Brain (organoid and tissue), 16 donors: ENCODE measurements at places on chromosomes 5 and 9. TPM values are rescaled to one million over a fixed set of nuclear protein-coding genes. Genes with fewer than 3 reads are reported as not detected.

GRCh38 chr9:36126016-36126730 lies 10.4 kb upstream of the GLIPR2 start:
- DNase-seq, result no peak

- DNase-seq, result no peak
These were observed 17.5 kb downstream of the PSD2 start for GRCh38 chr5:139812836-139813805.

GRCh38 chr9:136372561-136373299 lies 739 bp downstream of the CARD9 start:
- no peak for DNase-seq

- no peak for DNase-seq
These were observed 211.1 kb upstream of the IRX1 start for GRCh38 chr5:3384531-3384930.

DNA sequence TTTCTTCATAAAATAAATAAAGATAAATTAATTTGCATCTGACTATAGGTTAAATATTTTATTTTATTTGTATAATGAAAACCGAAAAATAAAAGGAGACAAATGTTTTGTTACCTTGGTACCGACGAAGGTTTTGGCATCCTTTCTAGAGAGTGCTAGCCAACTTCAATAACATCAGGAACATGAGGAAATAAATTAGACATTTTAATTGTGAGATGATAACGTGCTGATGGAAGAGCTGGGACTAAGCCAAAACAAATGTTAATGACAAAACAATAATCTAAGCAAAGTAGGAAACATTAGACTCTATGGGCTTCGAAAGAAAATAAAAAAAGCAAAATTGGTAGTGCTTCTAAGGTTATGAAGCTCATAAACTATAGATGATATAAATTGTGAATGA lies 201.0 kb downstream of the IRX2 start:
- DNase-seq, result no peak

DNA sequence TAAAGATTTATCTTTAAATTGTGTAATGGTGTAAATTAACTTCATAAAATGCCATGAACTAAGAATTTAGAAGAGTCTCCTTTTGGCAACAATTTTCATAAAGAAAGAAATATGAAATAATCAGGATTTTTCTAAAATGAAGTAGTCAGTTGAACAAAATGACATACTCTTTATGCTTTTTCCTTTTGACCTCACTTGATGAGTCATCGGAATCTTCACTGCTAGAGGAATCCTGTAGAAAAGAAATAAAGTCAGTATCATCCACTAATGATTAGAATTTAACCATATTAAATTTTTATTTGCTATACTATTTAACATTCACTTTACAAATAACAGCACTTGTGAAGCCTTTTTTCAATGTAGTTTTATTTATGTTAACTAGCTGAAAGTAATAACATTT lies 26.1 kb downstream of the CHD1 start:
- no peak for DNase-seq

GRCh38 chr5:129460672-129460935 lies 506 bp downstream of the ADAMTS19 start:
- DNase-seq, result peak; percentile 53

GRCh38 chr5:34591723-34592122 lies 64.4 kb upstream of the RAI14 start:
- no peak for DNase-seq

- DNase-seq, result no peak
These were observed 164.9 kb upstream of the ZNF618 start for GRCh38 chr9:113711251-113711650.

GRCh38 chr9:92151691-92152393 lies 36.6 kb upstream of the SPTLC1 start:
- peak; percentile 56 for DNase-seq

DNA sequence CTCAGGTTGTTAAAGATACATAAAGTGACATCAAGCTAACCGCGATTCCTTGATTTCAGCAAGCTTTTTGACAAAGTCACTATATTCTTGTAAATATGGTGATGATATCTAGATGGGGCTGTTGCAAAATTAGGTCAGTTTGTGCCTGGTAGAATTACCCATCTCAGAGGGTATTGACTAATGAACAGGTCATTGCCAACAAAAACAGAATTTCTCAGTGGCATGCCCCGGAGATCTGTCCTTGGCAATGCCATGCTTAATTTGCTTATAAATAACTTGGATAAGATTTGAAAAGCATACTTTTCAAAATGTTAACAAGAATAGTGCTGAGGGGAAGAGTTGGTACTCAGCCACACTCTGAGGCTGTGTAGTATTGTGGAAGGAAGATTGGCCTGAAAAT lies 783.3 kb upstream of the SEMA6A start:
- no peak for DNase-seq

DNA sequence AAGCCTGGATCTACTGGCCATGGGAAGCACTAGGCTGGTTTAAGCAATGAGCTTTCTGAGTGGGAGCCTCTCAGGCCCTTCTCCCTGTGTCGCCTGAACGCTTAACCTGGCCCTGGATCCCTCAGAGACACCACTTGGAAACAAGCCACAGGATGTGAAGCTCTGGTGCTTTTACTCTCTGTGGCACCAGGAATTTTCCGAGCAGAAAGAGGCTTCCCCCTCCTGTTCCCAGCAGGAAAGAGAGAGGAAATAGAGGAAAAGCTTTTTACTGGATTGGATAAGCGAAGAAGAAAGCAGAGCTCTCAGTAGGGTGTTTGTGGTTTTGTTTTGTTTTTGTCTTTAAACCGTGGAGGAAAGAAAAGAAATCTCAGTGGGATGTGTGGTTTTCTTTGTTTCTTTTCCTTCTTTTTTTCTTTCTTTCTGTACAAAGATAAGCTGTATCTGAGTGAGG lies 34.5 kb downstream of the COL15A1 start:
- peak; percentile 58 for DNase-seq

GRCh38 chr5:180784497-180785097 lies 18.0 kb downstream of the MGAT1 start:
- DNase-seq, result peak; percentile 89

- no peak for DNase-seq
These were observed 16.1 kb downstream of the SV2C start for GRCh38 chr5:76099286-76099702.

DNA sequence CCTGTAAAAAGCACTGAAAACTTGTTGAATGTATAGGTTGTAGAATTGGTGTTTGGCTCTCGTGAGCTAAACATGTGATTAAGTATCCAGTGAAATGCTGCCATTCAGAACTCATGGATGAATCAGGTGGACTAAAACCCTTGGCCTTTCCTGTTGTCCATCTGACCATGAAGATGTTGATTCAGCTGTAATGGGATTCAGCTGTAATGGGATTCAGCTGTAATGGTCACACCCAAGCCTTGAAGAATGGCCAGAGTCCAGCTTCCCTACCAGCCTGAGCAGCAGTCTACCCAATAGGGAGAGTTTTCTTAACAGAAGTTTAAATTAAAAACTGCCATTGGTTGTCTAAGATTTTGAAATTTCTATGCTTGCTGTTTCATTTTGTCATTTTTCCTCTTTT lies 18.1 kb downstream of the MAMDC2 start:
- DNase-seq, result no peak

DNA sequence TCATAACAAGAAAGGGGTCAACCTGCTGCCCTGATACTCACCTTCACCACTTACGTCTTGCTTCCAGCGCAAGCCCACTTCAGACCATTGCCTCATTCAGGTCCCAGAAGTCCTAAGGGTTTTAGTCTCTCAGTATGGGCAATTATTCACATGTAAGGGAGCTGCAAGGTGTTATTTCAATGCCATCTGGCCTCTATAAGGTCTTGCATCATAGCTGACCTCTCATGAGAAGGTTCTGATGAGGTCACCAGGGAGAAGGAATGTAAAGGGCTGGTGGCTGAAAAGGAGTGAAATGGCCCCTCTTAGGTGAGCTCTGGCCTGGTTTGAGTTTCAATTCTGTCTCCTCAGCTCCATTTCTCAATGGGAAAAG lies 1.5 kb upstream of the MARCHF3 start:
- DNase-seq, result no peak

DNA sequence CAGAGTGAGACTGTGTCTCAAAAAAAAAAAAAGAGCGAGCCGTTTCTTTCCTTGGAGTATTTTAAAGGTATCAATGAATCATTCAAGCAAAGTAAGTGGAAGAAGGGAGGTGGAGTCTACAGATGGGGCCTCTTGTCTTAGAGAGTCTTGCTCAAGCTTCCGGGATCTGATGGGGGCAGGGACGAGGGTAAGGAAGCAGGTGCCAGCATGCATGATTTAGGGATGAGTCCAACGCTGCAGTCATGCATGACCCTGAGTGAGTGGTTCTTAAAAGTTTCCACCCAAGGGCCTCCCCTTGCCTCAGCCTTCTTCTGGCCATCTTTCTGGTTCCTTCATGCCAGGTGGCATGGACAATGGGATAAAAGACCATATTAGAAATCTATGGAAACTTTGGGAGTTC lies 79.6 kb downstream of the MYO10 start:
- DNase-seq, result no peak

DNA sequence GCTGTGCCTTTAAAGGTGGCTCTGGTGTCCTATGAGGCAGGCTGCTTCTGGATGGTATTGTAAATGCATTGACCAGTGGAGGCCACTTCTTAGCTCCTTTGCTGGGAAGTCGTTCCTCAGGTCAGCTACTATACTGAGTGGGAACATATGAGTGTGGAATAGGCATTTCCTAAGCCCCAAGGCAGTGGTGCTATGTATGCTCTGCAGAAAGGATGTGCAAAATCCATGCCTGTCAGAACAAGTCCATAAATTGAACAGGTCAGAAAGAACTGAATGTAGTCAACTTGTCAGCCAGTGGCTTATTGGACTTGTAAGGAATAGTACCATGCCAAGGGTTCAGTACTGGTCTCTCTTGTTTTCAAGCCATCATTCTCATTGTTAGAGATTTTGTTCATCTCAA lies 216.4 kb downstream of the CDH10 start:
- no peak for DNase-seq

- DNase-seq, result no peak
These were observed 205.1 kb upstream of the CHD1 start for GRCh38 chr5:99133921-99134320.

- DNase-seq, result no peak
These were observed 38.4 kb downstream of the ZNF608 start for GRCh38 chr5:124708086-124708485.

GRCh38 chr5:103111468-103111867 lies 8.5 kb downstream of the GIN1 start:
- no peak for DNase-seq

GRCh38 chr9:27939186-27939585 lies 365.9 kb upstream of the C9orf72 start:
- DNase-seq, result no peak

DNA sequence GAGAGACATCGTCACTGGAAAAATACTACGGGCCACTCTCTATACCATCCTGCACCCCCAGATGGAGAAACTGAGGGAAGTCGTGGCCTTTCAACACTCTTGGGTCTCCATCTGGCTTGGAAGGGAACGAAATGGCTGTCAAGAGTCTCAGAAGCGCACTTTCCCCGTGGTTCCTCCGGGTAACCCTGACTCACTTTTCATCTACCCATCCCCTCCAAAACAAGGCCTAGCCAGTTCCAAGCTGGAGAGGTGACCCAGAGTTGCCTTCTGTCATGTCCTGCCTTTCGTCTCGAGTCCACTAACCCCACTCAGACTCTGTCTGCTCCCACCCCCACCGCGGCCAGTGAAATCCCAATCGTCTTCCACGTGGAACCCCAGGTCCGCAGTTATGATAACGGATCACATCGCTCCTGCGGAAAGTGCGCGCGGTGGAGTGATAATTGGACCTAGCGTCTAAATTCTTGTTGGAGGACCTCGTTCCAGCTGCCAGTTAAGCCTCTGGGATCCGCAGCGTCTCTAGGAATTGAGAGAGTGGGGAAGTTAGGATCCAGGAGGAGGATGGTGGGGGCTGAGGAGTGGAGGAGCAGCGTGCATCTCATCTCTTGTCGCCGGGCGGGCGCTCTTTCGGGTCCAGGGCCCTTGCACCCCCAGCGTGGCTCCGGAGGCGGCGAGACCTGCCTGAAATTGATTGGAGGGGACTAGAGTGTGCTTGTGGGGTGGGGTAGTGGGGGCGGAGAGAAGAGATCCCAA lies 4.6 kb downstream of the CDKN2A start:
- no peak for DNase-seq

DNA sequence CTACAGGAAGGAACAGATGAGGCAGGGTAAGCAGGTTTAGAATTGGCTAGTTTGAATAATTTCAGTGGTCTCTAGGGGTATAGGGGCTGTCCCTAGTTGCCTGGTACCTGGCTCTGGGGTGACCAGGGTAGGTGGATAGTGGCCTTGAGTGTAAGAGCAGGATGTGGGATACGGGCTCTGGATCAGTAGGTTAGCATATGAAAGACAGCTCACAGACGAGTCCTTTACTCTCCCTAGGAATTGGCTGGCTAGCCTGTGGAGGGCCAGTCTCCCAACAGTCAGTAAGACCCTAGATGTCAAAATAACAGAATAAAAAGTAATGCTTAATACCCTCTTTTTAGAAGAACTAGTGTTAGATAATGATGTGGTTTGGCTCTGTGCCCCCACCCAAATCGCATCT lies 16.6 kb upstream of the C9orf152 start:
- no peak for DNase-seq

- no peak for DNase-seq
These were observed 65.6 kb upstream of the IRX2 start for GRCh38 chr5:2817031-2817603.

- no peak for DNase-seq
These were observed 4.7 kb upstream of the TOR2A start for GRCh38 chr9:127739614-127740330.

- DNase-seq, result no peak
These were observed 21.3 kb downstream of the PWWP2A start for GRCh38 chr5:160097991-160098390.

- no peak for DNase-seq
These were observed 806 bp upstream of the RNF224 start for GRCh38 chr9:137226338-137227053.

- DNase-seq, result no peak
These were observed 11.8 kb downstream of the SPARC start for GRCh38 chr5:151674626-151675610.

- no peak for DNase-seq
These were observed 272.0 kb upstream of the ZNF462 start for GRCh38 chr9:106590759-106591505.

- no peak for DNase-seq
These were observed 88.9 kb upstream of the TRIO start for GRCh38 chr5:14054111-14054854.

- DNase-seq, result no peak
These were observed 71.0 kb downstream of the MED10 start for GRCh38 chr5:6307304-6307703.

Gene PKD2L2
- polyA plus RNA-seq, result not detected

Gene RLN2
- not detected for polyA plus RNA-seq

Gene HDHD3
- polyA plus RNA-seq, result 26.3 TPM

Gene GARIN3
- polyA plus RNA-seq, result not detected

Gene IFNB1
- polyA plus RNA-seq, result not detected

Gene RIMOC1
- polyA plus RNA-seq, result 8.3 TPM

Gene GMCL2
- polyA plus RNA-seq, result not detected

Gene CNOT6
- 10.9 TPM for polyA plus RNA-seq

Gene NDUFS6
- 95.6 TPM for polyA plus RNA-seq

Gene PCA3
- not detected for polyA plus RNA-seq

Gene RXFP3
- not detected for polyA plus RNA-seq

Gene ARRDC3
- polyA plus RNA-seq, result 16.4 TPM

Gene PPP3R2
- not detected for polyA plus RNA-seq

Gene MYORG
- 13.5 TPM for polyA plus RNA-seq

Gene CBY3
- not detected for polyA plus RNA-seq

Gene PAEP
- not detected for polyA plus RNA-seq
